ENCODE measurements at places on chromosomes 5 and 9. TPM values are rescaled to one million over a fixed set of nuclear protein-coding genes. Genes with fewer than 3 reads are reported as not detected.

- no peak for DNase-seq
Observed at GRCh38 chr5:158174918-158175851, 316.2 kb upstream of the CLINT1 start.

SPAG8 gene
- total RNA-seq = 0.61 TPM

GRCh38 chr5:1536322-1536845 is 12.6 kb upstream of the LPCAT1 start:
- peak; percentile 86 for DNase-seq

DNA sequence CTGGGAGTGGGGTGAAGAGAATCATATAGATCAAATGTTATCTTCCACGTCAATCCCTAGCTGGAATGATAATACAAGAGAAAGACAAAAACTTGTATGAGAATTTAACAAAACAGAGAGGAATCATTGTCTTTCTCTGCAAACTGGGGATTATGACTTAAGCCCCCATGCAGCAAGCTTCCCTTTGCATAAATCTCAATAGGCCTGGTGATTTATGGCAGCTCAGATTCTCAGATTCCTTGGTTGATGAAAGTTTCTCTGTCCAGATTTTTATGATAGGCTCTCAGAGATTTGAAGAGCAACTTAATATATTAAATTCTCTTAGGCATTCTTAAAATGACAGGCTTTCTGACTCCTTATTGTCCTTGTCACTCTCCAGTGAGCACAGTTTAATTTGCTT is 56.0 kb downstream of the RASGRF2 start:
- DNase-seq = no peak

DNA sequence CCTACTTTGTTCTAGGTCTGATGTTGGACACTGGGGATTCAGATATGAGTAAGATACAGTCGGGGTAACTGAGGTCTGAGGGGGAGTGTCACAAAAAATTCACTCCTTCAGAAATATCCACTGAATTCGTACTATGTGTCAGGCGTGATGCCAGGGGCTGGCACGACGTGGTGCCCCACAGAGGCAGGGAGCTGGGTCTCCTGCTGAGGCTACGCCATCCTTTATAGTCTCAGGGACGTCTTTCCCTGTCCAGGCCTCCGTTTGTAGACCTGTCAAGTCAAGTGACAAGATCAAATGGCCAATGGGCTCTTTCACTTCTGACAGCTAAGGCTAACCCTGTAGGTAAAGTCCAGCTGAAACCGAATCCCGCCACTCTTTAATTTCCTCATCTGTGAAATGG is 118.8 kb upstream of the SMIM23 start:
- DNase-seq = no peak

GRCh38 chr5:143664623-143665022 is 147.3 kb upstream of the HMHB1 start:
- no peak for DNase-seq

DIPK1B gene
- 3.9 TPM for total RNA-seq

SPINK6 gene
- not detected for total RNA-seq

SPATA31D4 gene
- not detected for total RNA-seq

FBP2 gene
- total RNA-seq = not detected

DNA sequence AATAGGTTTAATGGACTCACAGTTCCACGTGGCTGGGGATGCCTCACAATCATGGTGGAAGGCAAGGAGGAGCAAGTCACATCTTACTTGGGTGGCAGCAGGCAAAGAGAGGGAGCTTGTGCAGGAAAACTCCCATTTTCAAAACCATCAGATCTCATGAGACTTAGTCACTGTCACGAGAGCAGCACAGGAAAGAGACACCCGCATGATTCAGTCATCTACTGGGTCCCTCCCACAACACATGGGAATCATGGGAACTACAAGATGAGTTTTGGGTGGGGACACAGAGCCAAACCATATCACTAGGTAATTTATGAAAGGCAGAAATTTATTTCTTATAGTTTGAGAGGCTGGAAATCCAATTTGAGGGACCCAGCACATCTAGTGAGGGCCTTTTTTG is 40.0 kb downstream of the MTREX start:
- no peak for DNase-seq

IL17B gene
- not detected for total RNA-seq

- DNase-seq = no peak
Observed at GRCh38 chr5:135741040-135741439, 93.4 kb upstream of the SLC25A48 start.

CMYA5 gene
- 2.6 TPM for total RNA-seq

GRCh38 chr5:73701566-73701965 is 75.6 kb downstream of the ARHGEF28 start:
- no peak for DNase-seq

PCDHGA8 gene
- total RNA-seq = 0.87 TPM

RNF224 gene
- total RNA-seq = not detected

GRCh38 chr5:6759983-6760382 is 46.8 kb downstream of the TENT4A start:
- no peak for DNase-seq

Data from mesenteric fat pad (tissue), 1 donor.